ENCODE measurements at places on chromosomes 6 and 20. TPM values are rescaled to one million over a fixed set of nuclear protein-coding genes. Genes with fewer than 3 reads are reported as not detected.
A peak's percentile ranks its signal among the peaks of the same experiment; 100 is the strongest.

DNA sequence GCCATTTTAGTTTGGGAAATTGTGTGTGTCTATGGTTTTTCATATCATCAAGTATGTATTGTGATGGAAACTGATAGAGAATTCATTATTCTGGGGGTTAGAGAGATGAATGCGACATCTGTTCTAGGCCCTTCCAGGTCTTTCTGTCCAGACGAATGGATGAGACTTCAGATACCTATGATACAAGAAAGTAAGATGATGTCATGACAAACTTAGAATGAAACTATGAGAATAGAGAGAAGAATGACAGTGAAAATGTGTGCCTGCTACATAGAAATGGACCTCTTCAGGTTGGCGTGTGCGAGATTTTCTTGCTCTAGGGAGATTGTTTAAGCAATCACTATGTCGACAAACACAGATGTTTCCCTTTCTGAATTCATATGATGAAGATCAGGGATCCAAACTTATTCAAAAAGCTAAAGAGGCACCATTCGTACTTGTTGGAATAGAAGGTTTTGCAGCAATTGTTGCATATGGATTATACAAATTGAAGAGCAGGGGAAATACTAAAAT, 76.1 kb downstream of the SCAND1 start:
- DNase-seq, result no peak

- DNase-seq, result peak; percentile 65
These were observed 57.3 kb upstream of the MLIP start for GRCh38 chr6:54053881-54054391.

DNA sequence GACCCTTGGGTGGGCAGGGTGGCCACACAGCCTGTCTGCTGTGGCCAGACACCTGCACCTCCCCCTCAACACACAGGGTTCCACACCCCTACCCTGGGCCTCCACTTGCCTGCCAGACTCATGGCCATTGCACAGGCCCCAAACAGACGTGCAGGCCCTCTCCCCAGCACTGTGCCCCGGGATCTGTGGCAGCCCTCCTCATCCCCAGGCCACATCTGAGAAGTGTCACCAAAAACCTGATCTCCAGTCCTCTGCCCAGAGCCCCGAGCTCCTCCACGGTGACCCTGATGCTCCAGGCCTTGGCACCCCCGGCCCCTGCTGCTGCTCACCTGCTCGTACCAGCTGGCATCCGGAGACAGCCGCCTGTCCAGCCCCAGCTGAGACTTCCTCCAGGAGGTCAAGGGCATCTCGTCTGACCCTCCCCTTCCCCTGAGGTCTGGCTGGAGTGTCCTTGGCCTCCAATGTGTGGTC, 160.1 kb downstream of the DLL1 start:
- DNase-seq, result no peak

DNA sequence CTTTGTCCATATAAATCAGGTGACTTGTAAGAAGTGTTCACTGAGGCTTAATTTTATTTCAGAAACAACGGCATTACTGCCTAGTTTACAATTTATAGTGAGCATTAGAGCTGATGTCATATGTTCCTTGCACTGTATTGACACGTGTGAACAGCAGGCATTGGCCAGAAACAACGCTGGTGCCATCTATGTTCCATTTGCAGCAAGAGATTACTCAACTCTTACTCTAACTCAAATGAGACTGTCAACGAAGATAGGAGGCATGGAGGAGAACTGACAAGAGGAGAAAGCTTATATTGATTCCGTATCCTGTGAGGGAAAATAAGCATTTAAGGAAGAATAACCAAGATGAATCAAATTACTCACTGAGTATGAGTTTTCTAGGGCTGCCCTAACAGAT, 48.4 kb downstream of the MTFR2 start:
- DNase-seq, result no peak

DNA sequence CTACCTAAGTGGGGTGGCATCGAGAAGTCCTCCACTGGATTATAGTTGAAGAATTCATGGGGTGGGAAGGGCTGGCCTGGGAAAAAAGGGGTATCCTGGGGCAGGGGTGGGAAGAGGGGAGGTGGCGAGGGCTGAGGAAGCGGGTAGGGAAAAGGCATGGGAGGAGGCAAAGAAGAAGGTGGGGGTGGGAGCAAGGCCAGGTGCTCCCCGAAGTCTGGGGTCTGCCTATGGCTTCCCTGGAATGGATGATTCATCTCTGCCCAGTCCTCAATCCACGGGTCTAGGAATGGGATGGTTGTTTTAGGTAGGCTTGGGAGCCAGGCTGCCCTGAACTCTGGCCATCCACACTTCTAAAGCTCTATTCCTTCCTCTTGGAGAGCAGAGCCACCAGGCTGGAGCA, 4.4 kb downstream of the PCED1A start:
- DNase-seq, result no peak

Gene TMEM14A
- polyA plus RNA-seq, result 33.4 TPM

Gene RAB44
- not detected for polyA plus RNA-seq

Gene HSD17B8
- polyA plus RNA-seq, result 4.9 TPM
